ENCODE measurements at places on chromosomes 1 and 21.

GRCh38 chr1:77539519-77540142, 142.8 kb downstream of the ZZZ3 start:
- peak; percentile 37 for DNase-seq

DNA sequence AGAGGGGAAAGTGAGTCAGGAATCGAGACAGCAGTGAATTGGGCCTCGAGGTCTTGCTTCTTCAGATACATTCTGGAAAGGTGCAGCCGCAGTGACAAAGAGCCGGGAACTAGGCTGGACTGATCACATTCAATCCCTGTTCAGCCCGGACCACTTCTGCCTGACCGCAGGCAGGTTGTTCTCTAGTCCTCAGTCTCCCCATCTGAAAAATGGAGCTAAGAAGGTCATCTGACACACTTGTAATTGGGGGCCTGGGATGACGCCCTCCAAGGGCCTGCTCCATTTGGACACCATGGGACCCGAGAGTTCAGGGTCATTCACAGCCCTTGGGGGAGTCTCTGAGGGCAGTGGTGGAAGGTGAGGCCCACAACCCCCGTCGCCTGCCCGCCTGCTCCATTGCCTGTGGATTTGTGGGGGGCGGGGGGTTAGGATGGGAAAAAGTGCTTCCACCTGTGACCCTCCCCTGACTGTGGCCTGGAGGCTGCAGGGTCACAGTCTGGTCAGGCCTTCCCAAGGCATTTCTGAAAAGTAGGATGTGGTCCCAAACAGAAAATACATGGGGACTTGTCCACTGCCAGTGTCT, 87.9 kb upstream of the CSF3R start:
- DNase-seq = no peak

DNA sequence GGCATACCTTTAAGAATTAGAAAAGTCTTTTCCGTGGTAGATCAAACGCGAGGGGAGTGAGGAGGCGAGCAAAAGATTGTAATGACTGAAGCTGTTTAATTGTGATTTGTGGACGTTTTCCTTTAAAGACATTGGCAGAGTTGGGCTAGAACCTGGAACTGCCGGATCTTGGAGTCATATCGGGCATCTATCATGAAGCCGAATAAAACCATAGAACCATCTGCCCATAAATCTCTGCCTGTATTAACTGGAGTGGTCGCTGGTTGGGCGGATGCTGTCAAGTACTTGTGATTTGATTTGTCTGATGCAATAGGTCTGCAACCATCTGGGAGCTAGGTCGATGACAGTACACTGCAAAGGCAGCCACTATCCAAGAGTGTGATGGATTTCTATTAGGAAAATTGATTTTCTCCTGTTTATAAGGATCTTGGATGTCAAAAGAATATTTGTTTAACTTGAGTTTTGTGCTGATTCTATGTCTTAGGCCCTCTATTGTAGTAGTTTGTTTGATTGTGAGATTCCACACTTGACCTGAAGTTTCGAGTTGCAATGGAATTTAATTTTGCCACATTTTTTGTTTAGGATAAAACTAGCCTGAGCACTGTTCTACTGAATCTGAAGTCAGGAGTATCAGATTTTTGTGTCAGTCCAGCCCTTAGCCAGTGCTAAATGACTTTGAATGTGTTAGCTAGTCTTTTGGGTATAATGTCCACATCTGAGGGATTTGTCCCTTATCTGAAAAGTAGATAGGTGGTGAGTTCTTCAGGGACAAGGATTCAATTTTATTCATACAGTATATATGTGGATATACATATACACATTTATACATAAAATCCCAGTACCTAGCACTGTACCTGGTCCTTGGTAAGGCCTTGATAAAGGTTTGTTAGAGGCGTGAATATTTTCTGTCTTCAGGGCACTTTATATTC, 1.2 kb downstream of the SARS1 start:
- DNase-seq = peak; percentile 32

DNA sequence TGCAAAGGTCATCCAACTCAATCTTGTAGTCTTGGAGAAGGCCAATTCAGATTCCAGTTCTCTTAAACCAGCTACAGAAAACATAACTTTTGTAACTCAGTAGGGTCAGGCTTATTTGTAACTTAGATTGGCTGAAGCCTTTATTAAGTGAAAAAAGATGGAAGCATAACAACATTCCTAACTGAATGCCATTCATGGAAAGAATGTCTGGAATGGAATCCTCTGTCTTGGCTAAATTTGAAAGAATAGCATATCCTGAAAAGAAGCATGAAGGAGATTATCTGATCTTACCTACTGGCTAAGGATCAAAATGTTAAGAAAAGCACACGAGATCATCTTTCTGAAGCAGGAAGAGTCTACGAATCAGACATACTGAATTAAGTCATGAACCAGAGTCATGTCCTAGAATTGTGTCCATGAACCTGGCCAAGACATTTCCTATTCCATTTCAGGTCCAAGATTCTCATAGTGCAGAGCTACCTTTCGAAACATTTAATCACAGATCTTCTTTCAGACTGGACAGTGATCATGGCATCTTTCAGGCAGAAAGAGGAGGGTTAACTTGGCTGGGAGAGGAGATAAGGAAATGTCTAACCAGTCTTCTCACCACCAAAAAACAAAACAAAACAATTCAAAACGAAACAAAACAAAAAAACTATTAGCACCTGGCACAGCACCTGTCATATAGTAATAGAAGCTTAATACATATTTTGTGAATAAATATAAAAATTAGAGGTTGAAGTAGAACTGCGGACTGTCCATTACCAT, 75.6 kb downstream of the XCL2 start:
- DNase-seq = no peak

DNA sequence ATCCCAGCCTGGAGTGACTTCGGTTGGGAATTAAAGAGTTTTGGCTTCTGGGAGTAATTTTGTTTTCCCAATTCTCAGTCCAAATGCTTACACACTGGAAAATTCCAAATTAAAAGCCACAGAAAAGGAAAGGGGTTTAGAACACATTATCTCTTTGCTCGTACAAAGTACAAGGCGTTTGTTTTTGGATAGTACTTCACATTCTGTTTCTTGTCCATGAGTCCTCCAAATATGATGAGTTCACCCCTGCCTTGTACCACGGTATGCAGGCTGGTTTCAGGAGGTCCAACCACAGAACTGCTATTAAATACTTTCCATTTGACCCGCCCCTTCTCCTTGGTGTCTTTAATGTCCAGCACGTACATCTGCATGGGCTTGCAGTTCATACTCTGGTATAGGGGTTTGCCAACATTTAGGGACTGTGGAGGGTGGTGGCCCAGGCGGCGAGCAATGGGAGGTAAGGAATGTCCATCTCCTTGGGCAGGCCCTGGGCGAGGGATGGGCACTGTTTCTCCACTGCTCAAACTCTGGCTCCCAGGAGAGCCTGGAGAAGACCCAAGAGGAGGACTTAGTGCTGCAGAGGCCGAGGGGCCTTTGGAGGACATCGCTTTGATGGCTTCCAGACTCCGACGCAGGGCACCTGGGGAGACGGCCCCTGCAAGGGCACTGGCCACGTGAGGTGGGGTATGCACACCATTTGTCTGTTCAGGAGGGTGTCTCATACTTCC, 13.7 kb upstream of the CPLANE2 start:
- DNase-seq = no peak

DNA sequence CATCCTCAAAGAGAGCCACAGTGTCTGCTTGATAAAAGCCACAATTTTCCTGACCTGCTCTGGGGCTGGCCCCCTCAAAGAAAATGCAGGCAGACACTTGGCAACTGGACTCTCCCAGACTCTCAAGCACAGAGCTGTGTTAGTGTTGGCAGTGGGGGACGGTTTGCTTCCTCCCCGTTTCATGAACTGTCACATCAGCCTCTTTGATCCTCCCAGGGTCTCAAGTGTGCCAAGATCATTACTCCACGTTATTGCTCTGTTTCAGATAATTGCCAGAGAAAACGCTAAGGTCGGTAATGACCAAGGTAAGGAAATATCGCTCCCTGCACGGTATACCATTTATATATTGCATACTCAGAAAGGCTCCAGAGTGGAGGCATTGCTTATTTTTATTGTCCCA, 138.8 kb downstream of the NTMT2 start:
- DNase-seq = peak; percentile 46

DNA sequence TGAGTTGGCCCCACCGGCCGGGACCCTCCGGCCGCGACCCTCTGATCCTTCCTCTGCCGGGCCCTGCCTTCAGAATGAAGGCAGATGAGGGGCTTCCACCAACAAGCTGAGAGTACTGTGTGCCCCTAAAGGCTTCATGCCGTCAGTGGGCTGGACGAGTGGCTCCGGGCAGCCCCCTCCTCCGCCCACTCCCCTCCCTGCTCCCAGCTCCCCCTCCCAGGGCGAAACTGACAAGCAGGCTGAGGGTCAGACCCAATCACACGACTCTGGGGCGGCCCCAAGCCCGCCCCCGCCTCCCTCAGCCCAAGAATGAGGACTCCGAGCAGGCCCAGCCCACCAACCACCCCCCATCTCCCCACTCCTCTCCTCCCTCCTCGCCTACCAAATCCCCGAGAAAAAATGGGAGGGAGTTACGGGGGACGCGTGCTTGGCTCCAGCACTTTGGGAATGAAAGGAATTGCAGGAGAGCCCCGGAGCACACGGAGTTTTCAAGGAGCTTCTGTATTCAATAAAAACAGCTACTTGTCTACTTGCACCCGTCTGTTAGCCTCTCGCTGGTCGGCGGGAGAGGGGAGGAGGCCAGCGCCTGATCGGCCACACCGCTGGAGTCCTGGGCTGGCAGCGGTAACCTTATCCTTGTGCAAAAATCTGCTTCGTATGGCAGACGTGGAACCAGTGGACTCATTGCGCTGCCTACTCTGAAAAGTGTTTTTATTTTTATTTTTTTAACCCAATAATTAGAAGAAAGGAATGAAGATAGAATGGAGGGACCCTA, at the start of gene COL11A1:
Gene COL11A1 (minus strand): TSS at position 147 of the 775 bp plus-strand sequence. CDS start 344 bp downstream, outside the sequence.
- no peak for DNase-seq

DNA sequence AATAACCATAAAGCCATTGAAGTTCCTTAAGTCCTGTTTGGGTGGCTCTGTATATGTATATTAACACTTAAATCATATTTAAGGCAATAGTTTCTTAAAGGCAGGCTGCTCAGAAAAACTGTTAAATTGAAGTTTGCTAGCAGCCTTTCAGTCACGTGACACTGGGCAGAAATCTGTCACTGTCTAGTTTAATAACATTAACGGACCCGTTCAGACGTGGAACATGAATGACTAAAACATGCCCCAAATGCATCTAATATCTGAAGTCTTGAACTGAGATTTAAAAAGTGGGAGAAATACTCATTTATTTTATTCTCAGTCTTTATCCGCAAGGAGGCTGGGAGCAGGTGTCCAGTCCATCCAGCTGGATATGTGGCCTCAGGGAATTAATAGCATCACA, 3.3 kb upstream of the SPATA1 start:
- DNase-seq = no peak

DNA sequence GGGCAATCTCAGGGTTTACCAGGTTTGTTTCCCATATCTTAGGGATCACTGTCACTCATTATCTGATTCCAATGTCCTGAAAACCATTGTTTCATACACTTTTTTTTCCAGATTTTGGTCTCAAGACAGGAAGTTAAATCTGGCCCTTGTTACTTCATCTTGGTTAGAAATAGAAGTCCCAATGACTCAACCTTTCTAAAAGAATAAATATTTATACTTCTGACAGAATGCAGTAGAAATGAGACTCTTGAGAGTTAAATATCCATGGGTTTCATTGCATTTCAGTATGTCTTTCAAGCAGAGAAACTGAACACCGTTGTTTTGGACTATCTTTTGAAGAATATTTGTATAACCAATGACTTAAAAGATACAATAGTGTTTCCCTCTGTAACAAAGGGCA, 19.8 kb upstream of the VCAM1 start:
- DNase-seq = no peak

DNA sequence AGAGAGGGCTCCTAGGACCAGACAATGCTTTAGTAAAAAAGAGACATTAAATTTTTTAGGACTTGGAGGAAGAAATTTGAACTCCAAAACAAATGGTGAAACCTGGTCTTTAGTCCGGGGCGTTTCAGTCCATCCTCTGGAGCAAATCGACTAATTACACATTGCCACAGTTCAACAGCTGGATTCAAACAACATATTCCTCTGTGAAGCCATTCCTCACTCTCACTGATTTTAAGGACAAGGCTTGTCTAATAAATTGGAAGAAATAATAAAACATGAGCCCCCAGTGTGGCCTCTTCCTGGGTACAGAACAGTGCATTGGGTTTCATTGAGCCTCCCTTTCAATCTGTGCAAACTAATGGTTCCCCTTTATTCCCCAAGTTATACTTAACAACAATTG, 165.1 kb downstream of the UCK2 start:
- DNase-seq = no peak

- DNase-seq = peak; percentile 78
Measured at GRCh38 chr1:110087812-110088738, 17.6 kb upstream of the ALX3 start.

All from NCI-H1417 (cell line).